Urinary bladder (tissue), 4 donors: ENCODE measurements at places on chromosomes 3 and 15. TPM values are rescaled to one million over a fixed set of nuclear protein-coding genes. Genes with fewer than 3 reads are reported as not detected.

Gene MESP2
- total RNA-seq: not detected

Gene FBXW12
- 0.32 TPM for total RNA-seq

Gene CAND2
- 10.7 TPM for total RNA-seq

Gene BTD
- 24.6 TPM for total RNA-seq

Gene GOLGA6B
- 0.26 TPM for total RNA-seq

Gene CHDH
- total RNA-seq: 0.58 TPM

Gene SRGAP3
- total RNA-seq: 21.4 TPM

Gene CCDC54
- not detected for total RNA-seq

Gene PAQR5
- total RNA-seq: 2.6 TPM

Gene TIMMDC1
- 49.1 TPM for total RNA-seq
